ENCODE measurements at places on chromosomes 5 and 9. TPM values are rescaled to one million over a fixed set of nuclear protein-coding genes. Genes with fewer than 3 reads are reported as not detected.

- no peak for DNase-seq
These were observed 2039.9 kb downstream of the EFNA5 start for GRCh38 chr5:105630803-105631202.

NTNG2 gene
- 2.4 TPM for total RNA-seq

DNA sequence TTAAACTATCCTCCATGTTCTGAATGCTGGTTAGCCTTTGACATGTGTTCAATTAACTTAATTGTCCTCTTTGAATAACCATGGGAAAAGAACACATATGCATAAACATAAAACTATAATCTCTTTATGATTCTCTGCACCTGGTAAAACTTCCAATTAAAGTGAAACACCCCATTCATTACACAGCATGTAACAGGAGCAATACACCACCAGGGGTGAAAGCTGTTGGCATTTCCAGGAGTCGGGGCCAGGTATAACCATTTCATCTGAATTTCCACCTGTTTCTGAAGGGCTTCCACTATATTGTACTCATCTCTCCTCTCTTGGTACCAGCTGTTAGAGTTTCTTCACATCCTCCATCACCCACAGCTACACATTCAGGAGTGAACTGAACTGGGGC is 303.8 kb downstream of the EDIL3 start:
- no peak for DNase-seq

GRCh38 chr9:84068872-84069271 is 88.3 kb downstream of the RMI1 start:
- no peak for DNase-seq

- DNase-seq = no peak
These were observed 4.7 kb downstream of the C5orf46 start for GRCh38 chr5:147901599-147902039.

- no peak for DNase-seq
These were observed 4.1 kb upstream of the HRH2 start for GRCh38 chr5:175653763-175654162.

CCDC180 gene
- total RNA-seq = not detected

DNA sequence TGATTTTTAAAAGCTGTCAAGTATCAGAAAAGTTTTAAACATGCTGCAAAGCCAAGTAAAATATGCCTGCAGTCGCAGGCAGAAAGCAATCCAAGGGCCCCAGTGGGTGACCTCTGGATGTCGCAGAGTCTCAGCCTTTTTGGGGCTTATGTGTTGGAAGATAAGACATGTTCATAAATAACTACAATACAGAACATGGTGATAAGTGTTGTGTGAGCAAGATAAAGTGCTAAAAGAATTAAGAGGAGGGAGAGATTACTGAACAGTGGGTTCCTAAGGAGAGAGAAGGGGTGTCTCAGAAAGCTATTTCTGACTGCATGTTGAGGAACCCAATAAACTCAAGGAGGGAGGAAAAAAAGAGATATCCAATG is 78.9 kb upstream of the ADRB2 start:
- DNase-seq = no peak

GRCh38 chr9:37923796-37924427 is 20.0 kb upstream of the SLC25A51 start:
- no peak for DNase-seq

- DNase-seq = peak; percentile 83
These were observed 297.0 kb upstream of the ACTBL2 start for GRCh38 chr5:57779383-57780223.

- no peak for DNase-seq
These were observed 381.6 kb downstream of the EFNA5 start for GRCh38 chr5:107289030-107289714.

- no peak for DNase-seq
These were observed 66.6 kb downstream of the SERINC5 start for GRCh38 chr5:80189201-80189600.

GRCh38 chr5:150137168-150137957 is 18.3 kb downstream of the PDGFRB start:
- no peak for DNase-seq

- no peak for DNase-seq
These were observed 63.8 kb downstream of the RNF38 start for GRCh38 chr9:36336131-36336907.

DNA sequence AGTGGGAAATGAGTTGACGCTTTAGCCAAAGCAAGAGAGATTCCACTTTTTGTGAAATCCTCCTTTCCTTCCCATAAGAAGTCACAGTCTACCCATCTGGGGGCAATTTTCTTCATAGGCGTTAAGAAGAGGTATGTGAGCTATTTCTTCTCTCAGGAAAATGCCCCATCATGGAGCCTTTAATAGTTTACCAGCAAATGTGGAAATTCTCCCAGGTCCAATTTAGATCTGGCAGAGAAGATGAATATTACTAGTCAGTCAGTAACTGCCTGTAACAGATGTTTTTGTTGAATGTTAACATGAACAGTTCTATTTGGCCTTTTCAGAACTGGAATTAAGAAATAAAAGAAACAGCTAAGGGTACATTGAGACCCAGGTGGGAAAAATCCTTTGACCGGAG is 156.4 kb upstream of the RFX3 start:
- no peak for DNase-seq

SLC34A1 gene
- total RNA-seq = not detected
